ENCODE measurements at places on chromosomes 16 and 17.

- no peak overlapping the region for H3K4me3 ChIP-seq
- no peak for DNase-seq
- peak overlapping the region; percentile 18 for H3K27ac ChIP-seq
- no peaks in the 10 kb centered on the region for H3K36me3 ChIP-seq
- peaks cover 35% of the 10 kb centered on the region for H3K4me1 ChIP-seq
Observed at GRCh38 chr17:78265121-78265520, 33.7 kb downstream of the TMEM235 start.

DNA sequence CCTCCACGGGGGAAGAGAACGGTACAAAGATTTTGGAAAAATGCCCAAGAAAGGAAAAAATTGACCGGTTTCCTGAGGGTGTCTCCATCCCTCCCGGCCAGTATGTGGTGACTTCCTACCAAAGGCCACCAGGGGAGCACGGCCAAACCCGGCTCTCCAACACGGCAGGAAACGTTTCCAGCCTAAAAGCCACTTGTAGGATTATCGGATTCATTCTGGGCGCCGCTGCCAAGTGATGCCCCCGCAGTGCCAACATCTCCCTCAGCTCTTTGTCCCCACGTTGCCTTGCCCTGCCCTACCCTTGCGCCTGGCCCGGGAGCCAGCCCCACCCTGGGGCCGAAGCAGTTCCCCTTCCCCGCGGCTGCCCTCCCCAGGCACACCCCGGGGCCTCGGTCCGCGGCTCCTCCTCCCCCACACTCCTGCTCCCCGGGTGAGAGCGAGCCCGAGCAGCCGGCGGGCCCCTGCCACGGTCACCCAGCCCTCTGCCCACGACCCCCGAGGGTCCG, 688 bp downstream of the CRK start:
- H3K27me3 ChIP-seq, result no peaks in the 10 kb centered on the region
- H3K4me3 ChIP-seq, result peak overlapping the region; percentile 98
- peak overlapping the region; percentile 100 for H3K27ac ChIP-seq
- H3K4me1 ChIP-seq, result peaks cover 4% of the 10 kb centered on the region

GRCh38 chr17:43888548-43888947, 18.8 kb downstream of the MPP2 start:
- no peak for DNase-seq
- H3K27ac ChIP-seq, result no peak overlapping the region
- H3K4me3 ChIP-seq, result no peak overlapping the region

- no peaks in the 10 kb centered on the region for H3K36me3 ChIP-seq
- H3K27me3 ChIP-seq, result peaks cover 23% of the 10 kb centered on the region
- DNase-seq, result no peak
- H3K4me3 ChIP-seq, result no peak overlapping the region
Observed at GRCh38 chr16:56993204-56993603, 3.8 kb downstream of the NLRC5 start.

DNA sequence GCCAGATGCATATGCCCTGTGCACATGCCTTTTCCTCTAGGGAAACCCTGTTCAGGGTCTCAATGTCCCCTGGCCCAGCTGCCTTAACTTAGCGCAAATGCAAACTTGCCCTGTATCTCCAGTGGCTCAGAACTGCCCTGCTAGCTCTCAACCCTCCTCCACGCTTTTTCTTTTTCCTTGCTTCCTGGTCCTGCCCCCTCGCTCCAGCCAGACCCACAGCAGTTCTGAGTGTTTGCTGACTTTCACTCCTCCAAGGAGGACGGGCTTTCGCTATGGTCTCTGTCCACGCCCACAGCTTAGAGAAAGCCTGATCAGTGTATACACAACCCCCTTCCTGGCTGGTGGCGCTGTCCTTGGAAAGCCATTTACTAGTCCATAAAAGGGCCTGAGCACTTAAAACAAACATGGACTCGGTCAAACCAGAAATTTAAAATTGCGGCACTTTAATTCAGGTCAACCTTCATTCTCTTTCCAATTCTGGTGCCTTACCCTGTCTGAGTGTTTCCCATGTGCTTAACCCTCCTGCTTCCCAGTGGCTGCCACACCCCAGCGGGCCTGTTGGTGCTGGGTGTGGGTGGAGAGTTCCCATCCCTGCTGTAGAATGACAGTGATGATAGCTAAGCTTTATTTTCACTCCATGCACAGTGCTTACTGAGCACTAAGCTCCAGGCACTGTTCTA, 15.6 kb upstream of the TMEM98 start:
- no peaks in the 10 kb centered on the region for H3K4me1 ChIP-seq
- no peaks in the 10 kb centered on the region for H3K27me3 ChIP-seq
- H3K36me3 ChIP-seq, result no peaks in the 10 kb centered on the region
- no peak overlapping the region for H3K4me3 ChIP-seq
- peak overlapping the region; percentile 85 for H3K27ac ChIP-seq
- peak; percentile 88 for DNase-seq

- peaks cover 82% of the 10 kb centered on the region for H3K27me3 ChIP-seq
- DNase-seq, result no peak
- no peaks in the 10 kb centered on the region for H3K36me3 ChIP-seq
- H3K4me1 ChIP-seq, result no peaks in the 10 kb centered on the region
Observed at GRCh38 chr16:49276646-49277385, 4.8 kb downstream of the CBLN1 start.

DNA sequence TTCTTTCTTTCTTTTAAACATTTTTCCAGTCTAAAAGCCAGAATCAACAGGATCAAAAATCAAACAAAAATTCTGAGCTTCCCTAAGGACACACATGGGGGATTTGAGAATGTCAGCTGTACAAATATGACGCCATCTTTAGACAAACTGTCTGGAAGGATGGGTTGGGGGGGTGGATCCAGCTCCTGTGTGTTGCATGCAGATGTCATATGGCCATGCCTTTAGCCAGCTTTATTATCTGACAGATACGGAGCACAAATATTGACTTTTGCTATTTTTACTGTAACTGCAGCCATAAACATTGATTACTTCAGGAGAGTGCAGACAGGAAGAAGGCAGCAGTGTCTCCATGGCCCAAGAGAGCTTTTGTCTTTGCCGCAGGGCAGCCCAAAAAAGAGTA, 279.4 kb upstream of the ELAC2 start:
- no peak overlapping the region for H3K27ac ChIP-seq
- peaks cover 1% of the 10 kb centered on the region for H3K4me1 ChIP-seq
- H3K4me3 ChIP-seq, result no peak overlapping the region
- H3K36me3 ChIP-seq, result no peaks in the 10 kb centered on the region
- H3K27me3 ChIP-seq, result no peaks in the 10 kb centered on the region

DNA sequence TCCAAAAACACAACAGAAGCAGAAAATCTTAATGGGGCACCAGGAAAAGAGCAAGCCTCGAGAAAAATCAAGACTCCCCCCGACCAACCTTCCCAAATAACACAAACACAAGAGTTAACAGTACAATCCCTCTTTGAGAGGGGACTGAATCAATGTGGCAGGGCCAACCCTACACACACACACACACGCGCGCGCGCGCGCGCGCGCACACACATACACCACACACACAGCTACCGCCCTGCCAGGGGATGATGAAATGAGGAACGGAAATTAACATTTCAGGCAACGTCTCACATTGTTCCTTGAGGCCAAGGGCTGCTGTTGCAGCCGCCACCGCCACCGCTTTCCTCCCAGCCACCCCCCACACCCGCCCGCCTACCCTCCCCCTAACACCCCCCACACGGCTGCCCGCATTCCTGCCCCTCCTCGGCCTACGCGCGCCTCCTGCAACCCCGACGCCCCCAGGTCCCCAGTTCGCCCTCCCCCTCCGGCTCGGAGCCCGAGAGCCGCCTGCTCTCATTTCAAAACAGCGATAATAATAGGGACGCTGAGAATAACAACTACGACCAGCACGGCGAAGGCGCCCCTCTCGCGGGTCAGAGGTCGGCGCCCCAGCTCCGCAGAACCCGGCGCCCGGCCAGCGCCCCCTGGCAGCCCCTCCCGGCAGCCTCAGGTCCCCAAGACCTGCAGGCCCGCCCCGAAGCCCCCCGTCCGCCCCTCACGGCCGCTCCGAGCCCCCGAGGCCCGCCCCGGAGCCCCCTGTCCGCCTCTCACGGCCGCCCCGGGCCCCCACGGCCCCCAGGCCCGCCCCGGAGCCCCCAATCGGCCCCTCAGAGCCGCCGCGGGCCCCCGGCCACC, 1.1 kb downstream of the ANKRD11 start:
- H3K4me3 ChIP-seq, result peak overlapping the region; percentile 58
- peak; percentile 97 for DNase-seq
- peaks cover 17% of the 10 kb centered on the region for H3K4me1 ChIP-seq
- H3K27me3 ChIP-seq, result no peaks in the 10 kb centered on the region
- H3K36me3 ChIP-seq, result no peaks in the 10 kb centered on the region

Data from lung (tissue), 17 donors.